Fibroblast of skin of left biceps (primary cell): ENCODE measurements at places on chromosomes 16 and 17.

GRCh38 chr16:47247690-47248089 is 103.9 kb upstream of the NETO2 start:
- no peak for DNase-seq

DNA sequence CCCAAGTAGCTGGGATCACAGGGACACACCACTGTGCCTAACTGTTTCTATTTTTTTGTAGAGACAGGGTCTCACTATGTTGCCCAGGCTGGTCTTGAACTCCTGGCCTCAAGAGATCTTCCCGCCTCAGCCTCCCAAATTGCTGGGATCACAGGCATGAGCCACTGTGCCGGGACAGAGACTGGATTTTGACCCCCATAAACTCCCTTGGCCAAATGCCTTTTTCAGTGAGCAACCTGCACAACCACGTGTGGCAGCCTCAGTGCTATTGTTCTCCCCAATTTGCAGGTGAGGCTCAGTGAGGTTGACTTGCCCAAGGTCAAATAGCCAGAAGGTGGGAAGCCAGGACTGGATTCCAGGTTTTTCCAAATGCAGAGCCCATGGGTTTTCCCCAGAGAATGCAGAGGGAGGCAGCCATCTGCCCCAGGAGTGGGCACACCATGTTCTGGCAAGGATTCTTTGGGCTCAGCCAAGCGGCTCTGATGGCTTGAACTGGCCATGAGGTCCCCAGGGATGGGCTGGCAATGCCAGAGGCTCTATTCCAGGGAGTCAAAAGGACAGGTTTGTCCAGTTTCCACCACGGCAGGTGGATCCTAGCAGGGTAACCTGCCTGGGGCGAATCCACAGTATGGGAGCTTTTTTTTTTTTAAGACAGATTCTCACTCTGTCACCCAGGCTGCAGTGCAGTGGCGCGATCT is 1.8 kb downstream of the IL27 start:
- DNase-seq = no peak

DNA sequence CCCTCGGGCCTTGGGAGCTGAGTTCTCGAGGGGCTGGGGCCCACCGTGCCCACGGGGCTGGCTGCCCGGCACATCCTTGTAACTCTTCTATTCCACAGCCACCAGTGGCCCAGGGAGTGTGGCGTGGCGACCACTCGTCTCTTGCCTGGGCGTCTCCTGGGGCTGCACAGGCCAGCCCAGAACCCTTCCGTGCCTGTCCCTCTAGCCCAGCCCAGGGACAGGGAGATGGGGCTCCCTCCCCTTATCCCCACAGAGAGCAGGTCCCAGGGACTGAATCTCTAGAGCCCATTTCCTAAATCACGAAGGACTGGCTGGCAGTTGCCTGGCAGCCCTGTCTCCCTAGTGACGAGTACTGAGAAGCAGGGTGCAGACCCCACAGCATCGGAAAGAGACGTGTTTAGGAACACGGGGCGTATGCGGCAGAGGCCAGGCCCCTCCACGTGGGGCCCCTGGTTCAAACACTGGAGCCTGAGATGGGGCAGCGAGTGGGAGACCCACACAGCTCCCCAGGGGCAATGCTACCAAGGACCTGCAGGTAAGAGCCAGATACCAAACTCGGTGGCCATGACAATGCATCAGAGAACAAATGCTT is 51.0 kb downstream of the TIMM22 start:
- DNase-seq = no peak

DNA sequence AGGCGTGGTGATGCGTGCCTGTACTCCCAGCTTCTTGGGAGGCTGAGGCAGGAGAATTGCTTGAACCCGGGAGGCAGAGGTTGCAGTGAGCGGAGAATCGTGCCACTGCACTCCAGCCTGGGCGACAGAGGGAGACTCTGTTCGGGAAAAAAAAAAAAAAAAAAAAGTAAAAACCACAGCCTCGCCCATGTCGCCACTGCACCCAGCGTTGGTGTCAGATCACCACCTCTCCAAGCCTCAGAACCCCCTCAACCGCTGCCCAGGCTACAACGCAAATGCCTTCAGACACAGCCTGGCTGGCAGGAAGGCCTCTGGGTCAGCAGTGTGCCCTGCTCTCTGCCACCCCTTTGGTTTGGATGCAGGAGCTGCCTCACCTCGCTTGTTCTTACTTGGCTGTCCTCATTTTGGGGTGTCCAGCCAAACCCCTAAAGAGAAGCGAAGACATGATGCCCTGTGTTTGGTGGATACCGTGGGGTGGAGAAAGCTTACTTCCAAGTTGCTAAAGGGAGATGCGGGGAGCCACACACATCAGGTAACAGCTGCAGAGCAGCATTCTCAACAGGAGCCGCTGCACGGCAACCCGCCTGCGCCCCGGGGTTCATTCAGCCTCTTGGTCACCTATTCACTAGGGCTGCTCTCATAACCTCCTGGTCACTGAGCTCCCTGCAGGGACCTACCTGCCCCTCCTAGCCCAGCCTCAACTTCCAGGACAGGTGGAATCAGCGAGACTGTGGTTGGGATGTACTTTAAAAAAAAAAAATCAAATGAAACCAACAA is 13.0 kb upstream of the CYTH1 start:
- no peak for DNase-seq

GRCh38 chr17:45719335-45720071 is 64.6 kb upstream of the CRHR1 start:
- DNase-seq = peak; percentile 41

DNA sequence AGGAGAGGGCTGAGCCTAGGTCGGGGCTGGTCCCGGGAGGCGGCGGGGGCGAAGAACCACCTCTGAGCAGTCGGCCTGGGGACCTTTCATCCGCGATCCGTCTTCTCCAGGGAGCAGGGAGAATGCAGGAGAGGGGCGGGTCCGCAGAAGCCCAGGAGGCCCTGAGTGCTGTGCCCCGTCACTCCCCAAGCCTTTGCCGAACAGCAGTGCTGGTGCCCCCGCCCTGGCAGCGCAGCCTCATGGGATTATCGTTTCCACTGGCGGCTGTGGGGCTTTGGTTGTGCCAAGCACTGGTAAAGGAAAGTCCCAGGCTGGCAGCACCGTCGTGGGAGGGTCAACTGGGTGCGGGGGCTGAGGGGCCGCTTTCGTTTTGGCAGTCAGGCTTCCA is 631 bp downstream of the TBL3 start:
- no peak for DNase-seq

- no peak for DNase-seq
Observed at GRCh38 chr16:2971134-2971984, 2.2 kb downstream of the PAQR4 start.
